B cell (primary cell): ENCODE measurements at places on chromosomes 12 and 14. TPM values are rescaled to one million over a fixed set of nuclear protein-coding genes. Genes with fewer than 3 reads are reported as not detected.

Gene ZNF891
- total RNA-seq, result 6.8 and 7.7 TPM in 2 replicates

Gene SYNDIG1L
- not detected in 2 replicates for total RNA-seq

Gene LTBP2
- total RNA-seq, result 0.22 and 0.51 TPM in 2 replicates

Gene OAS2
- 57.4 and 59.3 TPM in 2 replicates for total RNA-seq

Gene TFCP2
- 37.0 and 38.8 TPM in 2 replicates for total RNA-seq

Gene RIPK3
- total RNA-seq, result 76.6 and 77.6 TPM in 2 replicates

Gene BRI3BP
- 14.3 and 15.0 TPM in 2 replicates for total RNA-seq

Gene TRIM9
- total RNA-seq, result 0.32 TPM in 2 replicates

Gene RNASE3
- not detected in 2 replicates for total RNA-seq

Gene COCH
- total RNA-seq, result 24.4 and 25.7 TPM in 2 replicates

Gene PTCSC3
- not detected in 2 replicates for total RNA-seq

Gene MANSC4
- total RNA-seq, result not detected in 2 replicates

Gene NPFF
- not detected in 2 replicates for total RNA-seq

Gene GARIN6
- not detected in 2 replicates for total RNA-seq

Gene FAIM2
- total RNA-seq, result not detected in 2 replicates

Gene CFAP54
- total RNA-seq, result 0.24 and 0.76 TPM in 2 replicates

Gene OR10A7
- total RNA-seq, result not detected in 2 replicates

Gene LYZ
- 5.5 and 8.5 TPM in 2 replicates for total RNA-seq

Gene MSRB3
- total RNA-seq, result not detected in 2 replicates
